ENCODE measurements at places on chromosomes 1 and 21.

GRCh38 chr1:109640285-109640865 is 15.5 kb upstream of the GSTM4 start:
- DNase-seq = no peak

DNA sequence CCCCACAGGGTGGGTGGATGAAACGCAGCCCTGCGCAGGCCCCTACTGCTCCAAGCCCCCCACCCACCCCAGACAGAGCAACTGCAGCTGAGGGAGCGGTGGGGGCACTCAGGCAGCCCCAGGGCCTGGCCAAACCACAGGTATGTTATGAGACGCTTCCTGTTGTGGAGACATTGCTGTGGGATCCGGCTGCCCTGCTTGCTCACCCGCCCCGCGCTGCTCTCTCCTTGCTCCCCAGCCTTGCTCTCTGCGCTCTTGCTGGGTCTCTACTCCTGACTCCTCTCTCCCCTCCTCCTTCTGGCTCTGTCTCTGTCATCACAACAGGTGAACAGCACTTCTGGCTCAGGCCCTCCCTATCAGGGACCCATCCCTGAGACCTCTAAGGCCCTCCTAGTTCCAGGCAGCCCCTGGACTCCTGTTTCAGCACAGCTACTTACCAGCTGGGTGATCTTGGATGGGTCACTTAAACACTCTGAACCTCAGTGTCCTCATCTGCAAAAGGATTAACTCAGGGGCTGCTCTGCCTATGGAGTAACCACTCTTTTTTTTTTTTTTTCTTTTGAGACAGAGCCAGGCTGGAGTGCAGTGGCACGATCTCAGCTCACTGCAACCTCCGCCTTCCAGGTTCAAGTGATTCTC is 15.9 kb downstream of the COL8A2 start:
- DNase-seq = no peak

- DNase-seq = no peak
Observed at GRCh38 chr1:99119188-99119587, 114.5 kb upstream of the PLPPR5 start.

- no peak for DNase-seq
Observed at GRCh38 chr1:159974350-159974965, 20.4 kb upstream of the SLAMF9 start.

GRCh38 chr1:154325583-154326545 is 539 bp downstream of the ATP8B2 start:
- no peak for DNase-seq

DNA sequence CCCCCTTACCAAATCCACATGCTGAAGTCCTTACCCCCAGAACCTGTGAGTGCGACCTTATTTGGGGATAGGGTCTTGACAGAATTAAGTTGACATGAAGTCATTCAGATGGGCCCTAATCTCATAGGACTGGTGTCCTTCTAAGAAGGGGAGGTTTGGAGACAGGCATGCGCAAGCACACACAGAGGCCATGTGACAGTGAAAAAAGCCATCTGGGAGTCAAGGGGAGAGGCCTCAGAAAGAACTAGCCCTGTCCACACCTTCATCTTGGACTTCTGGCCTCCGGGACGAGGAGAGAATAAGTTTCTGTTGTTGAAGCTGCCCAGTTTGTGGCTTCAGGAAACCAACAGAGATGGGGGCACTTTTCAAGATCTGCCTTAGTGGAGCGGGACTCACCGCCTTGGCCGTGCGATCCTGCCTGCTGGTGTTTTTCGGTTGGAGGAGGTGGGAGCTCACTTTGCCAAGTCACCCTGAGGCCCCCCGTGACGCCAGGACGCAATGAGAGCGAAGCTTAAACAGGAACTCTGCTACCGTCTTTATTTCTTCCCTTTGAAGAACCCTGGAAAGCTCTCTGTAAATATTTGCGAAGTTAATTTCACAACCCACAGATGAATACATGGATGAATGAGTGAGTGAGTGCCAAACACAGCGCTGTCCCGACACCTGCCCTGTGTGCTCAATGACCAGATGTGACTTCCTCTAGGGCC is 42.5 kb upstream of the C1orf174 start:
- DNase-seq = peak; percentile 24

GRCh38 chr21:46540087-46540710 is 64.7 kb downstream of the S100B start:
- DNase-seq = no peak

- no peak for DNase-seq
Observed at GRCh38 chr1:54569339-54569738, 21.3 kb downstream of the ACOT11 start.

GRCh38 chr1:167630568-167631385 is 745 bp downstream of the RCSD1 start:
- DNase-seq = no peak

- no peak for DNase-seq
Observed at GRCh38 chr1:204373911-204374310, 14.2 kb upstream of the PLEKHA6 start.

DNA sequence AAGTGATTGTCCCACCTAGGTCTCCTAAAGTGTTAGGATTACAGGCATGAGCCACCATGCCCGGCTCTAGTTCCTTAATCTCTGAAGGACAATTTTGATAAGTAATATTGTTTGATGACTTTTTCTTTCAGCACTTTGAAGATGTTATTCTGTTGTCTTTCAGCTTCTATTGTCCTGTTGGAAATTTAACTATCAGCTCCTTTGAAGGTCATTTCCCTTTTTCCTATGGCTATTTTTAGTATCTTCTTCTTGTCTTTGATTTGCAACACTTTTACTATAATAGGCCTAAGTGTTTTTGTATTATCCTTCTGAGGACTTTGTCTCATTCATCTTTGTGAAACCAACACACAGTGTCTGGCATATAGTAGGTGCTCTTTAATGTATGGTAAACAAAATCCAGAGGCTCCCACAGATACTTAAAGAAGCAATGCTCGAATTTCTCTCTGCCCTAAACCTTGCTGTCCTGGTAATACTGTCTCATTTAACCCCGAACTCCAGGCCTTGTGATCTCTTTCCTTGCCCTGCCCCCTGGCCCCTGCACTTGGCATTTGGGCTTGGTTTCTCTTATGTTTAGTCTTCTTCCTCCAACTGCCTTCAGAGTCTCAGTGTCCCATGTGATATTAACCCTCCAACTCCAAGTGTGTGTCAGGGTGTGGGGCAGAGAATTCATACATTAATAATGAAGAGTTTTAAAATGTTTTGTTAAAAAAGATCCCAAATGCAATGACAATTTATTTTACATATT is 19.0 kb upstream of the AGO1 start:
- no peak for DNase-seq

DNA sequence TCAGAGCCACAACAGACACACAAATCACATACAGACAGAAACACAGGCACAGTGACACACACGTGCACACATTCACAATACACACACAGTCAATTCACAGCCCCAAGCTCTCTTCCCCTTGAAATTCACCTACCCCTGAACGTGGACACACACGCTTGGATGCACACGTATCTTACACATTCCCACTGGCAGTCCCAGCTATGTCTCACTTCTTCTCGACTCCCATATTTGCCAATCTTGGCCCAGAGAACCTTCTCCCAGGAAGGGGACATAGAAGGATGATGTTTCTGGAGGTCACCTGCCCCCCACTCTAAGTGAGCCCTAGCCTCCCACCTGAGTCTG is 1.6 kb downstream of the CRYBG2 start:
- no peak for DNase-seq

All from NCI-H187 treated with DMSO at 0.1 percent for 48 hours (cell line).